ENCODE measurements at places on chromosomes 6 and 20.

- no peak for DNase-seq
Observed at GRCh38 chr6:119314885-119315272, 34.7 kb downstream of the MAN1A1 start.

- DNase-seq = peak; percentile 87
Observed at GRCh38 chr6:30678964-30679726, 6.3 kb upstream of the DHX16 start.

GRCh38 chr6:83867527-83868161, 8.2 kb downstream of the CYB5R4 start:
- DNase-seq = no peak

DNA sequence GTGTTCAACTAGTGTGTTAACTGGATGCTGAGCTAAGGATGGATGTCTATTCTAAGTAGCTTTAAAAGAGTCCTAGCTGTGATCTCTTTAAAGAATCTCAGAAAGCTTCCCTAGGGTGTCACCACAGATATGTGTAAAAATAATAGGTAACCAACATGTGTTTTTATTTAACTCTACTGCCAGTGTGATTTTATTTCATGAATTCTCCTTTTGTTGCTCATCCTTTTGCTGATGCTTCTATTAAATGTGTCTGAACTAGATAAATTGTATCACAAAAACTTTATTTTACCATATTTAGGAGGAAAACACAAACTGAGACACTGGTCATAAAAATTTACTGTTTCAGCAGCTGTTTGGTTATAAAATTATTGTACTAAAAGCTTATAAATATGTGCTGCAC, 809.4 kb upstream of the CITED2 start:
- DNase-seq = no peak

Data from stimulated activated CD4-positive, alpha-beta T cell treated with anti-CD3 and anti-CD28 coated beads, Interleukin-12 subunit alpha, Interleukin-12 subunit beta, amount 100 ng/mL, for 48 hours (primary cell).